ENCODE measurements at places on chromosomes 6 and 20.

- no peak for DNase-seq
Observed at GRCh38 chr6:44608175-44608574, 220.7 kb downstream of the CDC5L start.

GRCh38 chr20:39376788-39377187, 414.6 kb downstream of the DHX35 start:
- DNase-seq: no peak

DNA sequence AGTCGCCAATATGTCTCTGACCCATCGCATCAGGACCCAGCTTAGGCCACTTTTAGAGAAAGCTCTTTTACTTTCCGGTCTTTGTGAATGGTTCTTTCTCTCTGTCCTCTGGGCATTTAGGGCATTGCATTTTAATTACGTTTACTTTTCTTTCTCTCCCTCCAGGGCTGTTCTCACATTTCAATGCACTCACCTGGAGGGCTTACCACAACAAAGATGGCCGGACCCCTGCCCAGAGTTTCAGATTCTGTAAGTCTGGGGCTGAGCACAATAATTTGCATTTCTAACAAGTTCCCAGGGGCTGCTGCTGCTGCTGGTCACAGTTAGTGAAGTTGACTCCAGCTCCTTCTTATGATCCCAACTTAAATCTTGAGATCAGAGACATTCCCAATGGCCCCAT, 3.0 kb downstream of the ANKRD66 start:
- DNase-seq: no peak

DNA sequence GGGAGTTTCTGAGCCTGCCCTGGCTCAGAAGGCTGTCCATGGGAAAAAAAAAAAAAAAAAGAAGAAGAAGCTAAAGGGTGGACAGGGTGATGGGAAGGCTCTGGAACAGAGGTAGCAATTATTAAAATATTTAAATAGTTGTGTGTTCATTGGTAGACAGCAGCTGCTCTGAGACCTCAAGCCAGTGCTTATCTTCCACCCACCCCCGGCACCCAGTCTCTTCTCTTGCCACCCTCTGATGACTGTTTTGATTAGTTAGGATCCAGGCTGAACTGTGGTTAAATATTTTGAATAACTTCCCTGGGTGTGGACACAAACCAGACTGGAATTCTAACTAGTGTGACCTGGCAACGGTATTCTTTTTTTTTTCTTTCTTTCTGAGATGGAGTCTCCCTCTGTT, 16.9 kb upstream of the SRSF3 start:
- DNase-seq: no peak

GRCh38 chr6:125192610-125192930, 39.0 kb downstream of the TPD52L1 start:
- no peak for DNase-seq

- DNase-seq: no peak
Observed at GRCh38 chr6:29631860-29632731, 887 bp downstream of the GABBR1 start.
